ENCODE measurements at places on chromosomes 7 and 10.

DNA sequence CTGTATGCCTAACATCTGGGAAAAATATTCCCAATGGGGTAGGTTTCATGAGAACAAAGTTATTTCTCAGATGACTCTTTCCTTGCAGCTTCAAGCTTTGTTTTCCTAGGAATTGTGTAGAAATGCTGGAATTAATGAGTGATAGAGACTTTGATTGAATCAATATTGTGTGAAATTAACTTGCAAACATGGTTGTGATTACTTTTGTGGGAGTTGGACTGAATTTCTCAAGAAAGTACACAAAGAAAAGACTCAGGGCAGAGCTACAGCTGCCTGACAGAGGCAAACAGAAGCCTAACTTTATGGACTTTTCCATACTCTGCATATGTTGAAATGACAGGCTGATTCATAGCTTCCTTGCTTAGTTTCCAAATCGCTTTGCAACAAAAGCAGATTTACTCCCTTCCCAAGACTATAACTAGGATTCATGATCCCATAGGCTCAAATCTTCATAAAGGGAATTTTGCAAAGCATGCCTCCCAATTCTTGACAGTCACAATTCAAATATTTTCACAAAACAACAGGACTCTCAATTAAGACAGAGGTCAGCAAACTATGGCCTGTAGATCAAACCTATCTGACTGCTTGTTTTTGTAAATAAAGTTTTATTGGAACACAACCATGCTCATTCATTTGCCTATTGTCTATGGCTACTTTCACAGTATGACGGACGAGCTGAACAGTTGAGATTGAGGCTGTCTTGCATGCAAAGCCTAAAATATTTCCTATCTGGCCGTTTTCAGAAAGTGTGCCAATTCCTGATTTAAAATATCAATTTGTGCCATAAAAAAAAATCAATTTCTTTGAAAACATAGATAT, 27.6 kb downstream of the NRP1 start:
- no peak for DNase-seq

DNA sequence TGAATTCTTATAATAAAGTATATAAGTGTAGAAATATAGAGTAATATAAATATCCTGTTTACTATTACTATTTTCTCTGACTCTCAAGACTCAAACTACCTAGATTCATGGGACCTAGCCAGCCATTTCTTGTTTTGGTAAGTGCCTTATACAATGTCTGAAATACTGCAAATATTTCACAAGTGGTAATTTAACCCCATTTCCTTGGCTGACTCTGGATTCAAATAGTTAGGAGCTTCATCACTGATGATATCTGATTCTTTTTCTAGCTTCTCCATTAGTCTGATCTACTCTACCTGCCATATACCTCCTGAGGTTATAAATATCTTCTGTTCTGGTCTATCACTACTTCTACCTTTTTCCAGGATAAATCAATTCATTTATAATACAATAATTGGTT, 6.4 kb upstream of the RALA start:
- no peak for DNase-seq

DNA sequence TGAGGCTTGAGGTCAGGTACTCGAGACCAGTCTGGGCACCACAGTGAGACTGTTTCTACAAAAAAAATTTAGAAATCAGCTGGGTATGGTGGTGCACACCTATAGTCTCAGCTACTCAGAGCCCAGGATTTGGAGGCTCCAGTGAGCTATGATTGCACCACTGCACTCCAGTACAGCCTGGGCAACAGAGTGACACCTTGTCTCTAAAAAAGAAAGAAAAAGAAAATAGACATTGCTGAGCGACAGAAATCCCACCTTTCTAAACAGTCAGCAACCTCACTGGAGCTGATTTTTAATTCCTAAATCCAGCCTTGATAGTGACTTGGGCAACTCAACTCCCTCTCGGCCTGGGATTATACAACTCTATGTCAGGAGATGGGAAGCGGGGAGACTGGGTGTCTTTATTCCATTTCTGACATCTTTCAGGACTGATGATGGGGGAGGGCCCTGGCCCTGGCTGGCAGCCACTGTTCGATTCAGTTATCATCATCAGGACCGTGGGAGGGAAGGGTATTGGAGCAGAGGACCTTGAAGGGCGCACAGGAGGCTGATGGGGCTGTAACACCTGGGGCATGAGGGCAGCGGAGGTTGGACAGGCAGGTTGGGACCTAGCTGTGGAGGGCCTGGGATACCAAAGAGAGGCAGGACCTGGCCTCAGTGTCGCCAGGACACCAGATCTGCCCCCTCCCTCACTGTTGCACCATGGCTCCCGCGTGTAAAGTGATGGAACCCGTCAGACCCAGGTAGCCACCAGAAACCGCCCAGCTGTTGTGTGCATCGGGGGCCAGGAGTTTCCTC, 14.7 kb downstream of the HSPB1 start:
- DNase-seq, result no peak

- DNase-seq, result no peak
These were observed 556.9 kb downstream of the DNAJB9 start for GRCh38 chr7:109126404-109127050.

GRCh38 chr10:117165538-117166417, 27.7 kb upstream of the VAX1 start:
- DNase-seq, result no peak

GRCh38 chr7:4240520-4241303, 441.4 kb upstream of the FOXK1 start:
- DNase-seq, result no peak

All from cortex of kidney (tissue), 1 donor.